ENCODE measurements at places on chromosomes 4 and X.

DNA sequence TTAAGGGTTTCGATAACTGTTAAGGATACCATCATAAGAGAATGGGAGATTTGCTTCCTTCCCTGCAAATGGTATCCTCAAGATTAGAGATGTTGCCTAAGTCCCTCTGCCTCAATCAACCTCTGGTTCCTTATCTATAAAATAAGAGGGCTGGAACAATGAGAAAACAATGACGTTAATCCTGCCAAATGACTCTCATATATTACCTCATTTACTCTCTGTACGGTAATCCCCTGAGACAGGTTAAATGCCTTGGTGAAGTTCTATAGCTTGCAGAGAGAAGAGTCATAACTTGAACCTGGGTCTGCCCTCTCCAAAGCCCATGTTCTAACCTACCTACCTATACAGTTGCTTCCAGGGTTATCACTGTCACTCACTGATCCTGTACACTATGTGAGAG, 100.2 kb upstream of the OTUD4 start:
- no peak for DNase-seq

DNA sequence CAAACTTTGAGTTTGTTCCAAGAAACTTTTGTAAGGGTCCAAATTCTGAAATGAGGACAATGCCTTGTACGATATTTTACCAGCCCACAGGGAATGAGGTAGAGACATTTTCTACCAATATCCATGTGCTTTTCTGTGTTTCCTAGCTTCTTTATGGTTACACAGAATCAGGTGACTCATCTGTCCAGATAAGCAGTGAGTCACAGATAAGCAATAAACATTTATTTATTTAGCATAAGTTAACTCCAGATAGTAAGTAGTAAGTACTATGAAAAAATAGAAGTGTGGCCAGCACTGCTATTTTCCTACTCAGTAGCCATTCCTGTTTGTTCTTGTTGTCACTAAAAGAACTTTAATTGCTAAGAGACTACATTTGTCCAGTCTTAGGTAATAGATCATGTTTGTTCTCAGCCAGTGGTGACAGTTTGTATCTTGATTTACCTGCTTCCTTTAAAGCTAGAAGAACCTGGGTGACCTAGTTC, 7.4 kb downstream of the AFF1 start:
- no peak for DNase-seq

DNA sequence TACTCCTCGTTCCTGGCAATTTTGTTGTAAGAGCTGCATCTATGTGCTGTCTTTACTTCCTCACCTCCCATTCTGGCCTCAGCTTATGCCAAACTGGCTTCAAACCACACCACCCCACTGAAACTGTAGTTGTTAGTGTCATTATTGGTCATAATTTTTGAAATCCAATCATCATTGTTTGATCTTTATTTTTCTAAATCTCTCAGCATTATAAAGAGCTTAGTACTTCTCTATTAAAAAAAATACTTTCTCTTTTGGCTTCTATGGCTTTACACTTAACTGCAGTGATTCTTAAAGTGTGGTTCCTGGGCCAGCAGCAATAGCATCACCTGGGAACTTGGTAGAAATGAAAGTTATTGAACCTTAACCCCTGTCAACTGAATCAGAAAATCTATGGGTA, 83.5 kb upstream of the GRPR start:
- DNase-seq: no peak

DNA sequence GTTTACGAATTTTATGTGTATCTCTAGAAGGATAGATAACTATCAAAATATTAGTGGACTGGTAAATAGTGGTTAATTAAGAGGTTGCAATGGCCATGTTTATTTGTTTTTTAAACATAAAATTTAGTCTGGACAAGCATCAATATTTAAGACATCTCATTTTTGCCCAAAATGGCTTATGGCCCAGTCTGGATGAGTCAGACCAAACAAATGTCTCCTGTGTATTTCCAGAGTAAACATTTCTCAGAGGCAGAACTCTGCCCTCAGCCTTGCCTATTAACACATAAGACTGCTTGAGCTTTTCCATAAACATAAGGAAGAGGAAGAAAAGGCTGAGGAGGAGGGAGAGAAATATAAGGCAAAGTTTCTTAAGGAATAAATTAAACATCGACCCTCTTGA, 277.1 kb upstream of the DIAPH2 start:
- no peak for DNase-seq

DNA sequence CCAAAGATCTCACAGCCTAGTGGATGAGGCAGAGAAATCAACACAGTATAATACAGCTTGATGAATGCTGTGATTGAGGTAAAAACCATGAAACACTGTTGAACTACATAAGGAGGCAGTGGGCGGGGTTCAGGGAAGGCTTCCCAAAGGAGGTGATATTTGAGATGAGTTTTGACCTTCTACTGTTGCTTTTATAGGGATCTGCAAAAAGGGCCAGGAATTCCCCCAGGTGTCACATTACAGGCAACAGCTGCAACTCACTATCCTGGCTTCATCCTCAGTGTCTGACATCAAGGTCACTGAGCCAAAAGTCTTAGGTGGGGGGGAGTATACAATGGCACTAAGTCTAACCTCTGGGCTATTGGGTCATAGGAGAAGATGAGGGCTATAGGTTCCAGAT, 185.7 kb upstream of the NRK start:
- DNase-seq: no peak

DNA sequence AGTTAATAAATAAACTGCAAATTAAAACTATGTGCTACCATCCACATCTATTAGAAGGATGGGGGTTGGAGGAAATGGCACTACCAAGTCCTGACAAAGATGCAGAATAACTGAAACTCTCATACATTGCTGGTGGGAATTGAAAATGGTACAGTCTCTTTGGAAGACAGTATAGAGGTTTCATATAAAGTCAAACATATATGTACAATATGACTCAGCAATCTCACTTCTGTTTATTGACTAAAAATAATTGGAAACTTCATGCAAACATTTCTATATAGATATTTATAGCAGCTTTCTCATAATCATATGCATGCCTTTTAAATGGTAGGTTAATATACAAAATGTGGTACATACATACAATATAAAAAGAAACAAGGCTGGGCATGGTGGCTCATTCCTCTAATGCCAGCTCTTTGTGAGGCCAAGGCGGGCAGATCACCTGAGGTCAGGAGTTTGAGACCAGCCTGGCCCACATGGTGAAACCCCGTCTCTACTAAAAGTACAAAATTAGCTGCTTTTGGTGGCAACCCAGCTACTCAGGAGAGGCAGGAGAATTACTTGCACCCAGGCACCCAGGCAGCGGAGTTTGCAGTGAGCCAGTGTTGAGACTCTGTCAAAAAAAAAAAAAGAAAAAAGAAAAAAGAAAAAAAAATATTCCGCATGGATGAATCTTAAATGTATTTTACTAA, 225.0 kb upstream of the CXXC4 start:
- no peak for DNase-seq

- DNase-seq: no peak
These were observed 144.7 kb downstream of the ZAR1 start for GRCh38 chr4:48634688-48635308.

DNA sequence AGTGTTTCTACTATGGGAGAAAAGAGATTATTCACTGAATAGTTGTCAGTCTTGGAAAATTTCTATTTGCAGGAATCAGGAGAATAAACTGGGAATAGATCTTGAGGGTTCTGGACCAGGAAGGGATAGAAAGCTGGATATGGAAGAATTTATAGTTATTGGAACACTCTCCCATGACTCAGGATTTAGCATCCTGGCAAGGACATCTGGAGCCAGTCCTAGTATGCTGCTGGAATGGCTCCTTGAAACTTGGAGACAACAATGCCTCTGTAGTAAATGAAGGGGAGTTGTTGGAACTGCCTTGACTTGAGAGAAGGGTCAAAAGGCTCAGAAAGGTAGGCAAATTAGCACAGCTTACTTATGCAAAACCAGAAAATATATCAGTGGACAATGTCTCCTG, 23.5 kb upstream of the THOC2 start:
- no peak for DNase-seq

- DNase-seq: no peak
These were observed 15.8 kb downstream of the ART3 start for GRCh38 chr4:76090241-76090691.
